ENCODE measurements at places on chromosomes 12 and 14.

GRCh38 chr12:100170313-100170858, 27.7 kb upstream of the BLTP3B start:
- H3K4me1 ChIP-seq = no peaks in the 10 kb centered on the region
- peaks cover 17% of the 10 kb centered on the region for H3K36me3 ChIP-seq
- no peak overlapping the region for H3K27ac ChIP-seq

GRCh38 chr12:18851271-18851670, 113.4 kb downstream of the CAPZA3 start:
- DNase-seq = no peak
- H3K27ac ChIP-seq = no peak overlapping the region
- no peak overlapping the region for H3K4me3 ChIP-seq
- H3K36me3 ChIP-seq = no peaks in the 10 kb centered on the region

DNA sequence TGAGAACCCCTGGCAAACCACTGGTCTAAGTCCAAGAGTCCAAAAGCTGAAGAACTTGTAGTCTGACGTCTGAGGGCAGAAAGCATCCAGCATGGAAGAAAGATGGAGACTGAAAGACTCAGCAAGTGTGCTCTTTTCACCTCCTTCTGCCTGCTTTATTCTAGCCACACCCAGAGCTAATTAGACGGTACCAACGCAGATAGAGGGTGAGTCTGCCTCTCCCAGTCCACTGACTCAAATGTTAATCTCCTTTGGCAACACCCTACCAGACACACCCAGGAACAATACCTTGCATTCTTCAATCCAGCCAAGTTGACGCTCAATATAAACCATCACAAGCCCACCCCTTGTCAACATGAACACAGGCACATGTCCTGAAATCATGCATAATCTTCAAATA, 155.1 kb downstream of the CCDC59 start:
- H3K4me1 ChIP-seq = no peaks in the 10 kb centered on the region
- no peaks in the 10 kb centered on the region for H3K27me3 ChIP-seq
- no peak overlapping the region for H3K27ac ChIP-seq

DNA sequence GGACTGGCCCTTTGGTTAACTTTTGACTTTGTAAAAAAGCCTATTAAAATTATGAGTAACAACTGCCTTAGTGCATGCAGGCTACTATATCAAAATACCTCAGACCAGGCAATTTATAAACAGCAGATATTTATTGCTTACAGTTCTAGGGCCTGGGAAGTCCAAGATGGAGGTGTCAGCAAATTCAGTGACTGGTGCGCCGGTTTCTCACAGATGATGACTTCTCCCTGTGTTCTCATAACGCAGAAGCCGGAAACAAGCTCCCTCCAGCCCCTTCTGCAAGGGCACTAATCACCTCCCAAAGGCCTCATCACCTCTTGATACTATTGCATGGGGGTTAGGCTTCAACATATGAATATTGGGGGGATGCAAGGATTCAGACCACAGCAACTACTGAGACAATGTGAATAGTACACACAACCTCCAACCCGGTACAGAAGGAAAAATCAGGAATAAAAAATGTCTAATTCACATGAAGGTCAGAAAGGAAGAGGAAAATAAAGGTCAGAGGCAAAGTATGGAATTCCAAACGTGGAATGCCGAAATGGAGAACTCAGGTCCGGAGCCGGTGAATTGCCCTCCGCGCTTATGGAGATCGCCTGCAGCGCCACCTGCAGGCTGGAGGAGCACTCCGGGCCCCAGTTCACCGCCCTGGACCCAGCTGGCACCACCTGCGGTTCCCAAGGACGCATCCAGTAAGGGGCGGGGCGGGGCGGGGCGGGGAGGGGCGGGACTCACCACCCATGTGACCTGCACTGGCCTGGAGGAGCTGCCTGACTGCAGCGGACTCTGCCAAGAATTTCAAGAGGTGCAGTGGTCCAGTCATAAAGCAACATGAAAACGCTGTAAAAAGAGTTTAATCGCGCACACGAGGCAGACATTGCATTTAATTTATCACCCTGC, 203.4 kb downstream of the KIF26A start:
- H3K27me3 ChIP-seq = no peaks in the 10 kb centered on the region
- H3K27ac ChIP-seq = no peak overlapping the region
- H3K4me3 ChIP-seq = no peak overlapping the region
- DNase-seq = no peak

DNA sequence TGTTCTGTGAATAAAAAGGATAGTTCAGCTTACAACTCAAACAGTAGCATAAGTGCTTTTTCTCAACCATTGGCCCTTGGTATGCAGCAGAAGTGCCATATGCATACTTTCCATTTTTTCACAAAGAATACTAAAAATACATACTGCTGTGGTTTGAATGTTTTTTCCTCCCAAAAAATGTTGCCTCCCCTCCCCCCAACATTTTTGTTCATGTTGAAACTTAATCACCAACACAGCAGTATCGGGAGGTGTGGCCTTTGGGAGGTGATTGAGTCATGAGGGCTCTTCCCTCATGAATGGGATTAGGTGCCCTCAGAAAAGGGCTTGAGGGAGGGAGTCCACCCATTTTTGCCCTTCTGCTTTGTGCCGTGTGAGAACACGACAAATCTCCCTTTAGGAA, 198.6 kb downstream of the ESR2 start:
- no peaks in the 10 kb centered on the region for H3K27me3 ChIP-seq
- H3K36me3 ChIP-seq = peaks cover 75% of the 10 kb centered on the region
- H3K27ac ChIP-seq = no peak overlapping the region
- H3K4me3 ChIP-seq = no peak overlapping the region
- no peaks in the 10 kb centered on the region for H3K4me1 ChIP-seq

DNA sequence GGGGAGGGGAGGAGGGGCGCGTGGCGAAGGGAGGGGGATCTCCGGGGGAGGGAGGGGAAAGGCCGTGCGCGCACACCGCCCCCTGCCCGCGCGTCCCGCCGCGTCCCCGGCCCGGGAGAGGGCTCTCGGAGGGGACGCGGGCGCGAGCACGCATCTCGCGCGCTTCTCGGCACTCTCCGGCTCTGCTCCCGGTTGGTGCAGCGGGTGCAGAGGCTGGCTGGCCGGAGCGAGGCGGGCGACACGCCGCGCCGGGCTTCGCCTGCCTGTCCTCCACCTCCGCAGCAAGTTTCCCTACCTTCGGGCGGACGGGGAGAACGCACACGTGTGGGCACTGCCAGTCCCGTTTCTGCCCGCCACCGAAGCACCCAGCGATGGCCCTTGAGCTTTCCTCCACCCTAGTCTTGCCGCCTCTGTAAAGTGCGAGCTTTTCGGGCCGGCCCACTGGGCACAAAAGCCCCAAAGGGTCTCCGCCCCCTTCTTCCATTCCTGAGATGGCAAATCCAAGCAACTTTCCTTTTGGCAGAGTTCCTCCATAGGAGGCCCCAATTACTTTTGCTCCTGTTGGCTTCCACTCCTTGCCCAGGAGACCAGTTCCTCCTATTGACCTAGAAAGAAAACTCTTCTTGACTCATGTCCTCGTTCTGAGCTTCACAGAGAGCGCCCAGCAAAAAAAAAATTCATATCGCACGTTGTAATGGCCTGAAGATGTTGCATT, 363 bp upstream of the CSAD start:
- peaks cover 46% of the 10 kb centered on the region for H3K36me3 ChIP-seq
- peak; percentile 85 for DNase-seq
- peak overlapping the region; percentile 70 for H3K4me3 ChIP-seq
- no peaks in the 10 kb centered on the region for H3K27me3 ChIP-seq
- H3K27ac ChIP-seq = peak overlapping the region; percentile 95

DNA sequence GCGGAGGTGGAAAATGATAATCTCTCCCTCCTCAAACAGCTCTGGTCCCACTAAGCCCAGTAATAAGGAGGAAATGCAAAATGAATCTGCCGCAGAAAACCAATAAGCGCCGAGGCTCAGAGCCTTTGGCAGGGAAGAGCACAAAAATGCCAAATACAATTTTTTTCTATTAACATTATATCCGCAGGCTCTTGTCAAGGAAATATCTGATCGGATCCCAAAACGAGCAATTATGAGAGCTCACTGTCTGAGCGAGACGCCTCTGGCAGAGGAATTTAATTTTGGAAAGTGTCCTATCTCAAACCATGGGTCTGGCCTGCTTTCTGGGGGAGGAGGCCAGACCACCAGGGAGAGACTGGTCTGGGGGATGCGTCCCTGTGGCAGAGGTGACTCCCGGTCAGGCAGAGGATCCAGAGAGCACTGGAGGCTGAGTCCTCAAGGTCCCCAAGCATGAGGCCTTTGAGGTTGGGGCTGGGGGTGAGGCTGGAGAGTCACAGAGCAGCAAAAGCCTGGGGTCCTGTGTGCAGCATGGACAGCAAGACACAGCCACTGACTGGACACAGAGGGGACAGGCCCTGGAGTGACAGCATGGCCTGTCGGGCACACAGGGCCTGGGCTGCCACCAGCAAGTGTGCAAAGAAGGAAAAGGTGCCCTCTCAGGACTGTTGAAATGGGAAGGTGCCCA, 342.8 kb upstream of the SFSWAP start:
- no peaks in the 10 kb centered on the region for H3K36me3 ChIP-seq
- H3K4me1 ChIP-seq = no peaks in the 10 kb centered on the region
- H3K4me3 ChIP-seq = no peak overlapping the region
- no peaks in the 10 kb centered on the region for H3K27me3 ChIP-seq

DNA sequence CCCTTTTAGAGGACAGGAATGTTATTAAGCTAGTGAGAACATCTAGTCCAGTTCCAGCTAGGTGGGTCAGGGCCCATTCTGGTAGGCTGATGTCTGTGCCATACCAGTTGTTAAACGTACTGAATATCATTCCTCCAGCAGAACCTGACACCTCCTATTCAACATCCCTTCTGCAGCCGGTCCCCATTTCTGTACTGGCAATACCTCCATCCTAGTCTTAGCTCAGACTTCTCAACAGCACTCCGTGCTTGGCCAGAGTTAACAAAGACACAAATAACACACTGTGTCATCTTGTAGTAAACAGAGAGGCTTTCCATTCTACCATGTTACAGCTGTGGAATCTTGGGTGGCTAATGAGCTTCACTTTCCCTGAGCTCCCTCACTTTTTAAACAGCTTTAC, 94.3 kb upstream of the PDE3A start:
- no peak overlapping the region for H3K27ac ChIP-seq
- H3K4me3 ChIP-seq = no peak overlapping the region
- DNase-seq = no peak
- H3K27me3 ChIP-seq = peaks cover 4% of the 10 kb centered on the region
- no peaks in the 10 kb centered on the region for H3K4me1 ChIP-seq

- DNase-seq = no peak
- H3K36me3 ChIP-seq = no peaks in the 10 kb centered on the region
- H3K4me1 ChIP-seq = no peaks in the 10 kb centered on the region
Measured at GRCh38 chr12:13061377-13061776, 17.2 kb downstream of the FAM234B start.

DNA sequence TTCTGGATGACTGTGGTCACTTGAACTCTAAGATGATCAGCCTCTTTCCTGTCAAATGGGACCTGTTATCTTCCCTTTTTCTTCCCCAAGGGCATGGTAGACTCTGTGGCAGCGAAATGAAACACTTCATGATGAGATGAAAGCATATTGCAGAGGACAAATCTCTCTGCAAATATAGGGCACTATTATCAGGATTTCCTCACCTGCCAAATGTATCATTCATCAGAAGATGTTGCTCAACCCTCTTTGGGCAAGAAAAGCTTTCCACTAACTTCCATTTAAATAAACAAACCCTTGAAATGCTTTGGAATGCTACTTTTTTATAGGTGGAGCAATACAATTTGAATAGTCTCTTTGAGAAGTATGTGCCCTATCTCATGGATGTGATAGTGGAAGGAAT, 105.0 kb downstream of the DNAH10 start:
- H3K4me1 ChIP-seq = no peaks in the 10 kb centered on the region
- no peaks in the 10 kb centered on the region for H3K36me3 ChIP-seq
- H3K27me3 ChIP-seq = no peaks in the 10 kb centered on the region
- no peak overlapping the region for H3K4me3 ChIP-seq
- H3K27ac ChIP-seq = no peak overlapping the region

DNA sequence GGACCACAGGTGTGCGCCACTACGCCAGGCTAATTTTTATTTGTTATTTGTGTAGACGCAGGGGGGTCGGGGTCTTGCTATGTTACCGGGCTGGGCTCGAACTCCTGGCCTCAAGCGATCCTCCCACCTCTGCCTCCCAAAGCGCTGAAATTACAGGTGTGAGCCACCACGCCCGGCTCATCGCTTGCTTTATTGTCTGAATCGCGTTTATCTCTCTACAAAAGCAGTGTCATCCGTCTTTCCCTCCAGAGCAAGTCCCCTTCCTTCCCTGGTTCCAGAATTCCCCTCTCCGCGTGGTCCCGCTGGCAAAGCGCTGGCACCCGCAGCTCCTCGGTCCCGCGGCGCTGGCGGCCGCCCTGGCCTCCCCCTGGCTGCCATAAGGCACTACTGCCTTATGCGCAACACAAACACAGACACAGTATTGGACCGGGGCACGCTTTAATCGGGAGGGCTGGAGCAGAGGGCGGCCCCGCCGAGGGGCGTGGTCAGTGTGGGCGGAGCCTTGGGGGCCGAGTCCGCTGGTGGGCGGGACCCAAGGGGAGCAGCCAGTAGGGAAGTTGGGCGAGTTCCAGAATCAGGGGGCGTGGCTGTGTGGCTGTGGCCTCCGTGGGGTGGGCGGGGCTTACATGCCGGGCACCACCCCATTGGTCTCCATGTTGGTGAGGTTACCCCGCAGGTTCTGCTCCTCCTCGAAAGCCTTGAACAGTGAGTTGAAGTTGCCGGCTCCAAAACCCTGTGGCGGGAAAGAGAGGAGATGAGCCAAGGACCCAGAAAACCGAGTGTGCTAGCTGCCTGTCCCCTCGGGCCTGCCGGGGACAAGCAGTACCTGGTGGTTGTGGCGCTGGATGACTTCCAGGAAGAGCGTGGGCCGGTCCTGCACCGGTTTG, 19.3 kb downstream of the HPD start:
- H3K4me1 ChIP-seq = peaks cover 17% of the 10 kb centered on the region
- H3K27ac ChIP-seq = peak overlapping the region; percentile 88
- H3K36me3 ChIP-seq = no peaks in the 10 kb centered on the region
- no peaks in the 10 kb centered on the region for H3K27me3 ChIP-seq
- peak; percentile 99 for DNase-seq

DNA sequence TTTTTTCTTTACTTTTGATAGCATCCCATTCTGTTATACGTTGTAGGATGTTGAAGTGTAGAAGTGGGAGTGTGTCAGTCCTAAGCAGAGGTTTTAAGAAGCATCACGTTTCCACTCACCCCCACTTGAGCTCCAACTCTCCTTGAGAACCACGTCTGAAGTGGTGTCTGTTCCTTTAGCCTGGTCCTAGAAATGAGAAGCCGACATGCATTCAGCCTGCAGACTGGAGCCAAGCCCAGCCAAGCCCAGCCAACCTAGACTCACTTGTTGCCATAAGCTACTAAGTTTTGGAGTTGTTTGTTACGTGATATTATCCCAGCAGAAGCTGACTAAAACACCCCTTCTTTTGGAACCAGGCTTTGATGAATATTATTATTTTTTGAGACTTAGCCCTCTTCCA, 4.4 kb upstream of the ELK3 start:
- H3K4me1 ChIP-seq = peaks cover 9% of the 10 kb centered on the region
- no peaks in the 10 kb centered on the region for H3K36me3 ChIP-seq
- no peaks in the 10 kb centered on the region for H3K27me3 ChIP-seq
- H3K4me3 ChIP-seq = no peak overlapping the region
- DNase-seq = no peak

All from DND-41 (cell line).